Stimulated activated memory B cell treated with anti-CD40 and anti-IgM and Interleukin-4, amounts not matched to agents 10 μg/mL and 1 μg/mL and 100 μg/mL, for 72 hours (primary cell): ENCODE measurements at places on chromosomes 2 and 18.

DNA sequence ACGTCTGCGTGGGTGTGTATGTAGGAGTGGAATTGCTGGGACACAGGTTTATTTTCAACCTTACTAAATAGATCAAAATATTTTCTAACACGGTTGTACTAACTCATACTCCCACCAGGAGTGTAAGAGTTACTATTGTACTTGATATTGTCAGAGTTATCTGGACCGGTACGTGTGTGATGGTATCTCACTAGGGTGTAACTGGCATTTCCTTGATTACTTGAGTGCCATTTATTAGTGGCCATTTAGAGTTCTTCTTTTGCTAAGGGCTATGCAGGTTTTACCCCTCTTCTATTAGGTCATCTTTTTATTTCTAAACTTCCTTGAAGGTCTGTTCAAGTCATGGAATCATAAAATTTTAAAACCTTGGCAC is 33.5 kb downstream of the CENPO start:
- ATAC-seq = no peak

DNA sequence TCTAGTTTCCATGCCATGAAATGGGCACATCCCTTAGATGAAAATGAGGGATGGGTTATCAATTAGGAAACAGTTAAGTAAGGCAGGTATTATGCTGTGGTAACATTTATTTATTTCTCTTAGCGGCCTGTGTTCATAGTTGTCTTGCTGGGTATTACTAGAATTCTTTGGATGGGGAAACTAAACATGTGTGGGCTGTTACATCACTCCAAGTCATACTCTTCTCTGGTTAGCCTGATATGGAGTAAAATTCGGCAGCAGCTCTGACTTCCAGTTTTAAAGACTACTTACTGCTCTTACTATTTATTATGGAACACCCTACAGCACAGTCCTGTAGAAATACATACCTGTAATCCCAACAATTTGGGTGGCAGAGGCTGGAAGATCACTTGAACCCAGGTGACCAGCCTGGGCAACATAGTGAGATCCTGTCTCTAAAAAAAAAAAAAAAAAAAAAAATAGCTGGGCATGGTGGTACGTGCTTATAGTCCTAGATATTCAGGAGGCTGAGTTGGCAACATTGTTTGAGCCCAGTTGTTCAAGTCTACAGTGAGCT is 33.1 kb upstream of the RASGRP3 start:
- ATAC-seq = no peak

- no peak for ATAC-seq
Measured at GRCh38 chr2:100302585-100302892, 19.8 kb downstream of the LONRF2 start.

GRCh38 chr2:58398406-58398805 is 157.3 kb upstream of the FANCL start:
- no peak for ATAC-seq

GRCh38 chr2:208369091-208369490 is 37.5 kb upstream of the PTH2R start:
- ATAC-seq = no peak

DNA sequence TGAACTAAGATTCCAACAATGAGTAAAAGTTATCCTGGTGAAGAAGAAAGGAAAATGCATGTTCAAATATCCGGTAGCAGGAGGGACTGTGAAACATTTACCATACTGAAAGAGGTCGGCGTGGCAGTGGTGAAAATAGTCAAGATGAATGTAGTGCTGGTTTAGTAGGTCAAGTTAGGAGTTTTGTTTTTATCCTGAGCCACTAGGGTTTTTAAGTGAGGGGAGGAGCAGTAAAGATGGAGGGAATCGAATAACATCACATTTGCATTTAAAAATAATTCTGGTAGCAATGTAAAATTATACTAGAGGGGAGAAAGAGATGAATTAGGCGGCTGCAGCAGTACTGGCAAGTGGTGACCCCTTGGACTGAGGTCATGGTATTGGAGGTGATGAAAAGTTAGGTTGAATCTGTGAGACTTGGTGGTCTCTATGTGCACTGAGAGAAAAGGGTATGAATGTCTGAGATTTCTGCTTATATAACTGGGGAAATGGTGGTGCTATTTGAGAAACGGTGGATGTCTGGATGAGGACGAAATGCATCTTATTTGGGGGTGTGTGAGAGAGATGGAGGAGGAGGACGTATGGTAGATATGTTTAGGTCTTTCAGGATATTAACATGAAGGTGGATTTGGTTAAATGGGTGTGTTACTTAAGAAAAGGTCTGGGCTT is 5.9 kb downstream of the VAPA start:
- no peak for ATAC-seq

- ATAC-seq = peak; percentile 92
Measured at GRCh38 chr18:77899972-77900754, 650.5 kb downstream of the GALR1 start.

- peak; percentile 92 for ATAC-seq
Measured at GRCh38 chr2:158006961-158007719, 94.5 kb upstream of the UPP2 start.

DNA sequence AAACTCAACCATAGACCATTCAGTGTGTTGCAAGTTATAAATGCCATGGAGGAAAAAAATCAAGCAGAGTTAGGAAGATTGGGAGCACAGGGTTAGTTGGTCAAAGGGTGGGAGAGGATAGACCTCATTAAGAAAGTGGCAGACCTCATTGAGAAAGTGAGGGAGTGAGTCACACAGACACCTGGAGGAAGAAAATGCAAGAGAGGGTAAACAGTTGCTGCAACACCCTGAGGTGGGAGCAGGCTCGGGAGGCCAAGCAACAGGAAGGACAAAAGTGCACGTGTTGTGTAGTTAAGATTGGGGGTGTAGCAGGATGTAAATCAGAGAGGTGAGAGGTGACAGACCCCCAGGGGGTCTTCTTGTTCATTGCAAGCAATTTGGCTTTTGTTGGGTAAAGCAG is 6.4 kb downstream of the IL1RL1 start:
- no peak for ATAC-seq

GRCh38 chr2:207930747-207931146 is 94.6 kb downstream of the PLEKHM3 start:
- ATAC-seq = no peak
